ENCODE measurements at places on chromosomes 16 and 17.

GRCh38 chr16:82633964-82634600 is 7.3 kb downstream of the CDH13 start:
- peak; percentile 55 for DNase-seq

DNA sequence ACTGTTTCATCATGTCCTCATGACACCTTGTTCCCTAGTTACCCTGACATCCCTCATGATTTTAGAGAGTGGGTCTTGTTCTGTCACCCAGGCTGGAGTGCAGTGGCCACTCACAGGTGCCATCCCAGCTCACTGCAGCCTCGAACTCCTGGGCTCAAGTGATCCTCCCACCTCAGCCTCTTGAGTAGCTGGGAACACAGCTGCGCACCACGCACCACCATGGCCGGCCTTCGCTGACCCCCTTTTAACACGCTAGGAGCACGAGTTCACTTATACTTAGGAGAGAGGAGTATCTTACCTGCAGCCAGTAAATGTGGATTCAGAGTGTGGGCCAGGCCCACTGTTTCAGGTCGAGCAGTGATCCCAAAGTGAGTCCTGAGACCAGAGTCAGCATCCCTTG is 21.4 kb downstream of the NT5M start:
- no peak for DNase-seq

DNA sequence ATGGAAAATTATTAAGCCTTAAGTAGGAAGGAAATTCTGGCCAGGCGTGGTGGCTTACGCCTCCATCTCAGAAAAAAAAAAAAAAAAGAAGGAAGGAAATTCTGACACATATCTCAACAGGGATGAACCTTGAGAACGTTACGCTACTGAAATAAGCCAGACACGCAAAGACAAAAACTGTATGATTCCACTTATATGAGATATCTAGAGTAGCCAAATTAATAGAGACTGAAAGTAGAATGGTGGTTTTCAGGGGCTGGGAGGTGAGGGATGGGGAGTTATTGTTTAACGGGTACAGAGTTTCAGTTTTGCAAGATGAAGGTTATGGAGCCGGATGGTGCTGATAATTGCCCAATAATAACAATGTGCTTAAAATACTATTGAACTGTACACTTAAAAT is 16.2 kb upstream of the HNF1B start:
- no peak for DNase-seq

- DNase-seq = peak; percentile 20
Measured at GRCh38 chr17:64277831-64278562, 14.9 kb upstream of the TEX2 start.

DNA sequence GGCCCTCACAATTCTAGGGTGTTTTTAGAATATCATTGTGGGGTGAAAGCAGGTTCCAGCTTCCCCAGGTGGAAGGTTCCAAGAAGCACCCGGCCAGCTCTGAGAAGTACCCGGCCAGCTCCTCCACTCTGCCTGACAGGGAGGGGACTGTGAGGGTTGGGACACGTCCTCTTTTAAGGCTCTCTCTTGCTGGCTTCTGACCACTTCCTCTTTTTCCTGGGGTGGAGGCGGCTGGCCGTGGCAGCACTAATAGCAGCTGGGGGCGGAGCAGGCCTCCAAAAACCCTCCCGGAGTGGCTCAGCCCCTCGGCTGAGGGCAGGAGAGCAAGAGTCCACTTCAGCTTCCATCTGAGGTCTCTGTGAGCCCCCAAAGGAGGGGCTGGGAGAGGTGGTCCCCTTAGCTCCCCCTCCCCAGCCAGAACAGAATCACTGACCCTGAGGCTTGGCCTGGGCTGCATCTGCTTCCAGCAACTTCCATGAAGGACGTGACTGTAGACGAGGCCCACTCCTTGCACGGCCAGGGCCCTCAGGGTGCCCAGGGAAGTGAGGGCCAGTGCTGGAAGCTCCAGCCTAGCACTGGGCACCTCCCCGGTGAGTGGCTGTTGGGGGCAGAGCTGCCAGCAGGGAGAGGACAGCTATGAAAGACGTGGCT is 26.7 kb upstream of the PLCG2 start:
- DNase-seq = peak; percentile 40

DNA sequence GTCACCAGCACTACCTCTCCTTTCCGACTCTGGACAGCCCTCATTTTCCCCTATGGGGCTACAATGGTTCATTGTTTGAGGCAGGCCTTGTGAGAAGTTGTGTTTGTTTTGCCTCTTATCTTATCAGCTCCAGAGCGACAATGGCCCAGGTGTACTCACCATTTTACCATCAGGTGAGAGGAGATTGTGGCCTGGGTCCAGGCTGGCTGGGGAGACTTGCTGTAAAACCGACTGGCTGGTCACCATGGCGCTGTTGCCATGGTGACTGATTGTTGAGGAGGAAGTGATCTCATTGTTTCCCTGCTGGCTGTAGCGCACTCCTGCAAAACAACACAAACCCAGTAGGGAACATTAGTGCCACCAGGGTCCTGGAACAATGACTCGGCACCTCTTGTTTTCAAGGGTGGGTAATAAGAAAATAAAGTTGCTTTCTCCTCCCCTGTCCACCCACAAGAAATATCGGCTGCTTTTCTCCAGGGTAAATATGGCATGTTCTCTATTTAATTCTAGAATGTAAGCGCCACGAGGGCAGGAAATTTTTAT is 34.4 kb downstream of the HNF1B start:
- peak; percentile 40 for DNase-seq

DNA sequence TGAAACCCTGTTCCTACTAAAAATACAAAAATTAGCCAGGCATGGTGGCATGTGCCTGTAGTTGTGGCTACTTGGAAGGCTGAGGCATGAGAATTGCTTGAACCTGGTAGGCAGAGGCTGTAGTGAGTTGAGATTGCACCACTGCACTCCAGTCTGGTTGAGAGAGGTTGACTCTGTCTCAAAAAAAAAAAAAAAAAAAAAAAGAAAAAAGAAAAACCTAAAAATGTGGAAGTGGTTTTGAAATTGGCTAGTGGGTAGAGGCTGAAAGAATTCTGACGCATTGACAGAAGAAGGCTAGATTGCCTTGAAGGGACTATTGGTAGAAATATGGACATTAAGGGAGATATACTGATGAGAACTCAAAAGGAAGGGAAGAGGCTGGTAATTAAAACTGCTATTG is 33.6 kb upstream of the CPPED1 start:
- no peak for DNase-seq

- DNase-seq = no peak
Measured at GRCh38 chr17:66449418-66449977, 147.1 kb downstream of the PRKCA start.

- DNase-seq = no peak
Measured at GRCh38 chr16:48272837-48273421, 25.6 kb upstream of the ABCC11 start.

Data from AG08395 (cell line).